ENCODE measurements at places on chromosomes 7 and 10.

DNA sequence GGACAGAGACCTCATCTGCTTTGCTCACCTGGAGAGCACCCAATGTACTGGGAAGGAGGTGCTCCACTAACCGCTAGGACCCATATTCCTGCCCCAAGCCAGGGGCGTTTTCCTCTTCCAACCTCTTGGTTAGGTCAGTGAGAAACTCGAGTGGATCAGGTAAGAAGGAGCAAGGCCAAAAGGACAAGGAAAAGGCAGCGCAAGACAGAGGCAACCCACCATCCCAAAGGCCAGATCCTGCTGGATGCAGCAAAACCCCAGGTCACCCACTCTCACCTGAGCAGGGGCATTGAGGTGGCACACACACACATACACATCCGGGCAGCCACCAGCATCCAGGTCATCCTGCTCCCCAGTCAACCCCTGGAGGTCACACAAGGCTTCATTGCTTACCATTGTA is 105.1 kb downstream of the GRID1 start:
- DNase-seq: no peak

DNA sequence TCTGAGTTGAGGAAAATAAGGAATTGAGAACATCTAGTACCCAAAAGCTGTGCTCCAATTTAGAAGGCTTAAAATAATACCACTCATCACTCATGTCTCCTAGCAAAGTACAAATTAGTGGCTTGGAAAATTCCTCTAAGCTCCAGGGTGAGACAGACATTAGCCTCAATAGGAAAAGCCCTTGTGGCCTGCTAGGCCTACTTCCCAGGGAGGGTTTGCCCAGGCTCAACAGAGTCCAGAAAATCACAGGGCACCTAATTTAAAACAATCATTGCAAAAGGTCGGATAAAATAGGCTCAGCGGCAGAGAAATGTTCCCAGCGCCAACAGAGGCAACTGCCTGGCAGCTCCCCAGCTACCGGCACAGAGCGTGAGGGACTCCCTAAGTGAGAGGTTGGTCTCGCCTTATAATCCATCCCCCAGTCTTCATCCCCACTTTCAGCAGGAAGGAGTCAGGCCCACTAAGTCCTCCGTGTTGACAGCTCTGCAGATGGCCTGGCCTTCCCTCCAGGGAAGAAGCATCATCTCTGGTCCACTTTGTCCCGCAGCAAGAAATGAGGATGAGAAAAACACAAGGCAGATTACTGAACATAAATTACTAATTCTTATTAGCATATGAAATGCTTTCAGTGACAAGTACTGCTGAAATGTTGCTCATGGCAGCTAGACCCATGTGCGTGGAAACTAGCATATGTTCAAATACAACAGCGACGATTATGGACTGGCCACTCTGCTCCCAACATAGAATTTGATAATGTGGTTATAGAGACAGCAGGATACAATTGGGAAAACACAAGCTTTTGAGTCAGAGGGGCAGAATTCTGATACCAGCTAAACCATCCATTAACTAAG is 1177.7 kb upstream of the AUTS2 start:
- DNase-seq: no peak

- DNase-seq: no peak
These were observed 32.9 kb upstream of the GRID1 start for GRCh38 chr10:86399514-86399878.

DNA sequence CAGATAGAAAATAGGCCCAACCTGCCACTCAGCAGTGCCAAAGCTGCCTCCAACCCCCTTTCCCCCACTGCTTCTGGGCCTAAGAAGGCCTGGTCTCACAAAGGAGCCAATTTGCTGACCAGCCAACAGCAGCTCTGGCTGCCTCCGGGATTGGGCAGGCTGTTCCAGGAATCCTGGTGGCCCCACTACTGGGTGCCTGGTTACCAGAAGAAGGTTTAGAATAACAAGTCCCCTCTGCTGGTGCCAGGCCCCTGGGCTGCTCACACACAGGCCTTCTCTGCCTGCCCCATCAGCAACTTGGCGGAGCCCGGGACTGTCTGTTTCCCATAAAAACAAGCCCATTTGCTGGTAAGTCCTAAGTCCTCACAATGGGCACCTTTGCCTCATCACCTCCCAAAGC is 1.2 kb downstream of the PHKG1 start:
- no peak for DNase-seq

- no peak for DNase-seq
These were observed 40.8 kb upstream of the FAM180A start for GRCh38 chr7:135789431-135789830.

DNA sequence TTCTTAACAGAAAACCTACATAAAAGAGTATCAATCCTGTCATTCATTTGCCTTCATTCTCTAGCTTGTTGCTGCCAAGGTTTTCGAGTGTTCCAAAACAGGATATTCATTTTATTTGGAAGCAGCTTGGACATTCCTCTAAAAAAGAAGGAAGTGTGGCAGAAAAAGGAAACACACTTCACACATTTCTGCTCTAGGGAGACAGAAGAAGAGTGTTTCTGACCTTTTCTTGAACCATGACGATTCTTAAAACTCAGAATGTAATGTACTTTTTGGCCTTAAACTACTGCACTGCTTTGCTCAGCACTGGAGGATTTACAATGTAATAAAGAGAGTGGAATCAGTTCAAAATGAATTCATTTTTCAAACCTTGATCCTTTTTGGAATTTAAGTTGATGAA is 81.3 kb downstream of the SEMA3A start:
- no peak for DNase-seq

DNA sequence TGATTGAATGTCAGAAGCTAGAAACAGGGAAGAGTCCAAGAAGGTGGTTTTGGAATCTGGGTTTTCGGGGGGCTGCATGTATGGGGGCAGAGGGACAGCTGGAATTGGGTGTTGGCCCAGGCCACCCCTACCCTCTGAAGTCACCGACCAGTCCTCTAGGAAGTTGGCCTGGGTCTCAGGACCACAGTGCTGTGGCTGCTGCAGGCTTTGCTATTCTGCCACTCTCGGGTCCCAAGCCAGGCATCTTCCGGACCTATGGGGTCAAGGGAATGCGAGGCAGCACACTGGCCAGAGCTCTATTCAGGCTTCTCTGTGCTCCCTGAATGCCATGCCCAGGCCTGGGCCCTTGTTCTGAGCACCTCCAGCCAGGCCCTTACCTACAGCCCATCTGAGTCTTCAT is 13.2 kb downstream of the FGF8 start:
- no peak for DNase-seq

GRCh38 chr7:75993689-75994387 is 557 bp downstream of the TMEM120A start:
- DNase-seq: peak; percentile 78

DNA sequence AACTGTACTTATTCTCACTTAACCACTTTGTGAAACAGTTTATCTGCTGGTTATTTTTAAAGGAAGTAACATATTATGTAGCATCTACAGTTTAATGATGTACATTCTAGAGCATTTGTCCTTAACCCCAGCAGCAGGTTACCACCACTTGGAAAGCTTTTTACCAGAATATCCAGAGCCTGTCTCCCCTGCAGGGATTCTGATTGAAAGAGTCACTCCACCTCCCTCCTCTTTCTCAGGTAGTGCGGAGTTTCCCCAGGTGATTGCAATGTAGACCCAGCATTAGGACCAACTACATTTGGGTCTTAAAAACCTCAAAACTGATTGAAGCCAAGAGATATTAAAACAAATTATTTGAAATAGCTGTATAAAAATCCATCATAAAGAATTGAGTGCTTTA is 53.1 kb downstream of the NRG3 start:
- DNase-seq: no peak

DNA sequence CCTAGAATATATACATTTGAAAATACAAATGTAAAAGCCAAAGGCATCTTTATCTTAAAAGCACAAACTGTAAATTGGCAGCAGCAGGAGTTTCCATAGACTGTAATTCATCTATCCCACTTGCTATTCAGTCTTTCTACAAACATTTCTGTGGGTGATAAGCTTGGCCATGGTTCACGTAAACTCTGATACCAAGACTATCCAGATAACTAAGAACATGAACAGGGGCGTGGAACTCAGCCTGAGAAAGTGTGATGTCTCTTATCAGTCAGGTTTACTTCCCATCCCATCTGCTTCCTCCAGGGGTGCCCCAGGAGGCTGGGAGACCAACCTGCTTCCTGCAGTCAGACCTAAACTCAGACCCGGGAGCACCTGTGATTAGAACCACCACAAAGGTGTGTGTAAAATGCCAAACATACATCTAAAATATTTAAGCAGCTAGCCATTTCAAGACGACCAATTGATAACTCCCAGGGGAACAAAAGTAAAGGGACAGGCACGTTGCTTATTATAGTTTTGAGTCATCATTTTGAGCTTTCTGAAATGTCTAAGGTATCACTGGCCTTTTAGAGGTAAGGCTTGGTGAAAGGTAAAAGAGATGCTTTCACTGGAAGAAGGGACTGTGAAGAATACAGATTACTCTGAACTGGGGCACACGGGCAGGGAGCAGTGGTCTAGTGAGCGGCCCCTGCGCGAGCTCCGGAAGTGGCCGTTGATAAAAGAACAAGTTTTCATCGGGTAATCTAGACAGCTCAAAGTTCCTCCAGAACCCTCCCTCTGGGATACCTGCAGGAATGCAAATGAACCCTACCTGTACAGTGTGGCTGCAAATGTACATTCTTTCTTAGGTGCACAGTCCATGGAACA is 51.5 kb downstream of the RSU1 start:
- no peak for DNase-seq

GRCh38 chr7:33998476-33998875 is 93.1 kb downstream of the BMPER start:
- DNase-seq: no peak

- no peak for DNase-seq
These were observed 384.2 kb upstream of the LRGUK start for GRCh38 chr7:133742709-133743538.

DNA sequence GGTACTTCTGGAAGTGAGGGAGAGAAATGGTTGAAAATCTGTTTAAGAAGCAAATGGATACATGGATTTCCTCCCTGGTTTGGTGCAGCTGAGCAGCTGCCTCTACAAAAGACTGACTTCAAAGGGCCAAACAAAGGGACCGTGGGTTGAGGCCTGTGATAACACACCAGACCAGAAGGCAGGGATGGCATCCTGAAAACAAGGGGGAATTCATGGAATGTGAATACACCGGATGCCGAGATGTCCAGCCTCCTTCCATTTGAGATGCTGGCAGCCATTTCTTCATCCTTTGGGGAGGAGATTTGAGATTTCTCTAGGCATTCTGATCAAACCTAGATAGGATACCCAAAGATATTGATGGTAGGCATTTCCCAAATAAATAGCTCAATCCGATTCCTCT is 36.9 kb downstream of the TAF3 start:
- no peak for DNase-seq

GRCh38 chr10:8057636-8058273 is 3.3 kb downstream of the GATA3 start:
- DNase-seq: no peak

- DNase-seq: no peak
These were observed 55.0 kb downstream of the PIK3AP1 start for GRCh38 chr10:96665306-96665705.

GRCh38 chr7:74000489-74001149 is 27.4 kb upstream of the ELN start:
- no peak for DNase-seq

DNA sequence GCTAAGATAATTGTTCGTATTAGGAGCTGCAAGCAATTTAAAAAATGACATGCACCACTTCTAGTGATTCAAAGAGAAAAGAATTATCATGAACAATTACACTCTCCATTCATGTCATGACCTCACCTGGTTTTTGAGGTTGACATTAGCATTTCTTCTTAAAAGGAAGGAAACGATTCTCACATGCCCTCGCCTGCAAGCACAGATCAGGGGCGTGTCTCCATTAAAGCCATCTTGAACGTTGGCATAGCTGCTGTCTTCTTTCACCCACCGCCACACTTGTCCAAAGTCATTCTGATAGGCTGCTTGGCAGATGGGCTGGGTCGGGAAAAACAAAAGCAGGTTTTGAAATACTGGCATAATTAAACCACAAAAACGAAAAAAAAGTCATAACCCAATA is 19.9 kb downstream of the ANKRD22 start:
- DNase-seq: no peak

- no peak for DNase-seq
These were observed 59.8 kb downstream of the SLC16A12 start for GRCh38 chr10:89475591-89475998.

DNA sequence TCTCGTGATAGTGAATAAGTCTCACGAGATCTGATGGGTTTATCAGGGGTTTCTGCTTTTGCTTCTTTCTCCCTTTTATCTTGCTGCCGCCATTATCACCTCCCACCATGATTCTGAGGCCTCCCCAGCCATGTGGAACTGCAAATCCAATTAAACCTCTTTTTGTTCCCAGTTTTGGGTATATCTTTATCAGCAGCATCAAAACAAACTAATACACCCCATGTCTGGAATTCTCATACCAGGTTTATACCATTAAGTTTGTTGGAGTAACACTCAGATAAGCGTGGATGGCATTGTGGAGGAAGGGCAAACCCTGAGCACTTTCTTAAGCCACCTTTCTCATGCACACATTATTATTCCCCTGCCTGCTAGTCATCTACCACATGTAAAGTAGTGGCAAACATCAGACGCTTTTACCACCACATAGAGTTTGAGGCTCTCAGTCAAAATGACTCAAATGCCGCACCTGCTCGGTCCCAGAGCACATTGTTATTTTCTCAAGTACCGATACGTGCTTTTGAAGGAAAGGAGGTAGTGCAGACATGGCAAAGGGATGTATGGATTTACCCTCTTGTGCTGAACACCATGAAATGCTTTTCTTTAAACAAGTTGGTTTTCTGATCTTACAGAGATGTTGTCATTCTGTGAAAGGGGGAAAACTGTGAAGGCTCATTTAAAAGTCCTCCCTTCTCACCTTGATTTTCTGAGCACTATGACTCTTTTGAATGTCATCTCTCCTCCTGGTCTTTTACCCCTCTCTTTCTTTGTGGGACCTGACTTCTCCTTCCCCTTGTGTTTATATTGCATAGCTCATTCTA is 429.7 kb downstream of the EXOC4 start:
- no peak for DNase-seq

DNA sequence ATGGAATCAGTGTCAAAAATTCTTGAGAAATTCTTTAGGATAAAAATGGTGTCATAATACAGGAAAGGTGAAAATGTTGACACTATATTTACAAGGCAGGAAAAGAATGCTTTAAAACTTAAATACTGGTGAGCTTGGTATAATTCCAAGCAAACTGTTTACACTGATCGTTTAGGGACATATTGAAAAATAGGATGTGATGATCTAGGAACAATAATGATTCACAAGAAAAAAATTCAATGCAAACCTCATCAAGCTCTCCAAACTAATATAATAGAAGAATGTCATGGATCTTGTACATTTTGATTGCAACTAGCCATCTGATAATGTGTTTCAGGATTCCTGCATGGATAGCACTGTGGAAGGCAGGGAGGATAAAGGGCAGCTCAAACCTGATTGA is 98.4 kb downstream of the CHRM2 start:
- no peak for DNase-seq

DNA sequence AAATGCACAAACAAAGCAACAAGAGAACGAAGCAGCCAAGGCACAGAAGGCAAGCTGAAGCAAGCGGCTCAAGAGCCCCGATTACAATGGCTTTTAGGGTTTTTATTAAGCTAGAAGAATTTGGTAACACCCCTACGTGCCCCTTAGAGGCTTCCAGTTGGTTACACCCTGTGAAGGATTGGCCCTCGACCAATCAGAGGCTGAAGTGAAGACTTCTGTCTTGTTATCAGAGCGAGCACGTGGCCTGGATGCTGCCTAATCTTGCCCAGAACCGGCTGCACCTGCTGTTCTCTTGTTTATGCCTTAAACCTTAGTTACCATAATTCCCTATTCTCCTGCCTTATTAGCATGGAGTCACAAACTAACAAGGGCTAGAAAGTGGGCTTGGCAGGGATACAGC is 21.4 kb downstream of the KCNK18 start:
- DNase-seq: no peak

- no peak for DNase-seq
These were observed 189.5 kb downstream of the CXCL12 start for GRCh38 chr10:44195112-44196007.

All from D721Med (cell line).